DMS153 (cell line): ENCODE measurements at places on chromosomes 6 and 20.
A peak's percentile ranks its signal among the peaks of the same experiment; 100 is the strongest.

GRCh38 chr20:3312940-3313682, 74.1 kb upstream of the SLC4A11 start:
- DNase-seq, result no peak

- DNase-seq, result no peak
Observed at GRCh38 chr6:166853371-166854325, 102.7 kb downstream of the RNASET2 start.

- DNase-seq, result no peak
Observed at GRCh38 chr6:162271922-162272321, 455.6 kb downstream of the PRKN start.

DNA sequence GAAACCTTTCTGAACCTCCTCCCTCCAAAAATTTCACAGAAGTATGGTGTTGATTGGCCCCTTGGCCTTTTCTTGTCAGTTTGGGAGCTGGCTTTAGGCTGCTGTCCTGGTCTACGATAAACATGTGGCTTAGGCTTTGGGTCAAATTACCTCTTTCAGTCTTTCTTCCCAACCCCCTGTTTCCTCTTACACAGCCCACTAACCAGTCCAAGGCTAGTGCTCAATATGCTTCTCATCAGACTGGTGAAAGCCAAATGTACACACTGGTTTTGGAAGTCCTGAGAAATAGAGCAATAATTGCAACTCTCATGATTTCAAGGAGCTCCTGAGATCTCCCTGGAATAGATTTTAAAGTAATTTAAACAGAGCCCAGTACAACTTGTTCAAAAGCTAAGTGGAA, 933.7 kb upstream of the GJE1 start:
- DNase-seq, result no peak

DNA sequence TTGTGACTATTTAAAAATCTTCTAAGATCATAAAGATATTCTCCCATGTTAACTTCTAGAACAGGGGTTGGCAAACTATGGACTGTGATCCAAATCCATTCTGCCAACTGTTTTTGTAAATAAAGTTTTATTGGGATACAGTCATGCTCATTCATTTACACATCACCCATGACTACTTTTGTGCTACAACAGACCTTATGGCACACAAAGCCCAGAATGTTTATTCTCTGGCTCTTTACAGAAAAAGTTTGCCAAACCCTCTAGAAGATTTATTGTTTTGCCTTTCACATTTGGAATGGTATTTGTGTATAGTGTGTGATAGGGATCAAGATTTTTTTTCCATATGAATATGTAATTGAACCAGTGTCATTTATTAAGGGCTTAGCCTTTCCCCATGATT, 341.7 kb downstream of the CD83 start:
- no peak for DNase-seq

GRCh38 chr6:74879976-74880375, 325.9 kb downstream of the COL12A1 start:
- DNase-seq, result no peak

- no peak for DNase-seq
Observed at GRCh38 chr6:3820563-3820962, 28.6 kb upstream of the FAM50B start.

DNA sequence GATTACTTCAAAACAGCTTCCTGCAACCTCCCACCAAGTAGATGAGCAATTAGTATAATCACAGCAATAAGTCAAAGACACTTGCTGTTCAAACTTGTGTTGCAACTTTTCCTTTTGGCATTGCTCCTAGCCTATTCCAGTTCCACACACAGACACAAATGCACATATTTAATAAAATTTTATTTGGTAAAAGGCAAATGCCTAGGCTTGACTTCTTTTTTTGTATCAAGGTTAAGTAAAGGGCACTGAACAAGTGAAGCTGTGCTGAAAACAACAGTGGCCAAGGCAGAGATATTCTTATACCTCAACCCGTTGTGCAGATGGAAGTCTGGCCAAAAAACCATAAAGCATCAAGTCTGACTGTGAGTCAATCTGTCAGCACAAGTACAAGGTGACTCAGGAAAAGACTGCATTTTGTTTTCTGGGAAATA, 708.4 kb upstream of the CITED2 start:
- DNase-seq, result no peak

- no peak for DNase-seq
Observed at GRCh38 chr6:1326535-1327121, 14.7 kb downstream of the FOXQ1 start.

DNA sequence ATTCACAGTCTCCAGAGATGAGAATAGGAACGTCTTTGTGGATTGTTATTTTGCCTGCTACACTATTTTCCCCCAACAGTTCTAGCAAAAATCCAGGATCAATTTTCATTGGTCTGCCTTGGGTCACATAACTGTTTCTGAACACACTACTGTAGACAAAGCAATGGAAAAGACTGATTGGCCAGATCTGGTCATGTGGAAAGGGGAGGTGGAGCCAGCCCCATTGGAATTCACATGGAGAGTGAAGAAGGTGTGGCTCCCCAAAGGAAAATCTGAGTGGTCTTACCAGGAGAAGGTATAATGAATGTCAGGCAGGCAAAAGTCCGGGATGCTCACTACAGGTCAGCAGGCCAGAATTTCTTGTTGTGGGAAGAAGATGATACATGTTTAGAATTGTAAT, 9.5 kb upstream of the TP53RK start:
- DNase-seq, result no peak

DNA sequence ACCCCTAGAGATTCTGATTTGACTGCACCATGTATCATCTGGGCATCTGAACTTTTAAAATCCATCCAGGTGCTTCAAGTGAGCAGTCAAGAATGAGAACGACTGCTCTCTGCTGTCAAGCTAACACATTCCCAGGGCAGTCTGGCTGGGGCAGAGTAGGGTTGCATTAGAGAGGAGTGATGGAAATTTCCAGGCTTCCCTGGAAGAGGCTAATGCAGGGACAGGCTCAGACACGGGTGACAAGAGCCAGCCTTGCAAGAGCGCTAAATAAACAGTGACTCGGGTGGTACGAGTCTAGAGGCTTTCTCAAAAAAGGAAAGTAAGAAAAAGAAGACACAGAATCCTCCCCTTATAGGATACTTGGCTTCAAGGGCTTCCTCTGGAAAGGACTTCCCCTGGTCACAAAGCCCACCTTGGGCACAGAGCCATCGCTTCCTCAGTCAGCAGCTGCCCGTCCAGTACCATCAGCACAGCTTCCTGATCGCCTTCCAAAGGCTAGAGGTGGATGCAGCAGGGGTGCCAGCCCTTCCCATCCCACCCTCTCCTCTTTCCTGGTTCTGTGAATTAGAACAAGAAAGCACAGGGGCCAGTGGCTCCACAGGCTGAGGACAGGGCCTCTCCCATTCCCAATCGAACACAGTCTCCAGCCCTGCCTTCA, 177.4 kb upstream of the RREB1 start:
- DNase-seq, result no peak

DNA sequence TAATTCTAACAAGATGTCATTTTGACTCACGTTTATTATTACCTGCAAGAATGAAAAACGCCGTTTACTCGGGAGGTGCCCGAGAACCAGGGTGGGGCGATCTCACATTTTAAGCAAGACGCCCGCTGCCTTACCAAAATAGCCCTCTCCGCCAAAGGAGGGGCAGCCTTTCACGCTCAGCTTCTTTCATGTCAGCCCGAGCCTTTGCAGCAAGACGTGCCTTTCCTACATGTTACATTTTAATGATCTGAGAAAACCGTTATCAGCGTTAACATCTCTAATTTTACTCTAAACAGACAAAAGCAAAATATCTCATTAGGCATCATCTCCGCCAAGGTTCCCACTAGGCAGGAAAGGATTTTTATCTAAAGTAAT, 2.0 kb downstream of the BACH2 start:
- DNase-seq, result no peak

DNA sequence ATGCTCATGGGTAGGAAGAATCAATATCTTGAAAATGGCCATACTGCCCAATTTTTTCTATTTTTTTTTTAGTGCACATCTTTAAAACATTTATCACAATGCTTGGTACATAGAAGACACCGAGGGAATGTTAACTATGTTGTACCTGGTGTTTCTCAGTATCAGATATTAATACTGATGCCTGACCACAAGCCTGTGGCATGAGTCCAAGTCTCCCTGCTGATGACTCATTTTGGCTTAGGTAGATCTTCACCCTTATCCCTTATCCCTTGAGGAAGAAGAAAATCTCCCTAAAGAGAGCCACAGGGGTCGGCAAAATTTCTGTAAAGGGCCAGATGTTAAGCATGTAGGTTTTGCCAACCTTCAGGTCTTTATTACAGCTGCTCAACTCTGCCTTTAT, 14.5 kb downstream of the CD109 start:
- DNase-seq, result no peak

DNA sequence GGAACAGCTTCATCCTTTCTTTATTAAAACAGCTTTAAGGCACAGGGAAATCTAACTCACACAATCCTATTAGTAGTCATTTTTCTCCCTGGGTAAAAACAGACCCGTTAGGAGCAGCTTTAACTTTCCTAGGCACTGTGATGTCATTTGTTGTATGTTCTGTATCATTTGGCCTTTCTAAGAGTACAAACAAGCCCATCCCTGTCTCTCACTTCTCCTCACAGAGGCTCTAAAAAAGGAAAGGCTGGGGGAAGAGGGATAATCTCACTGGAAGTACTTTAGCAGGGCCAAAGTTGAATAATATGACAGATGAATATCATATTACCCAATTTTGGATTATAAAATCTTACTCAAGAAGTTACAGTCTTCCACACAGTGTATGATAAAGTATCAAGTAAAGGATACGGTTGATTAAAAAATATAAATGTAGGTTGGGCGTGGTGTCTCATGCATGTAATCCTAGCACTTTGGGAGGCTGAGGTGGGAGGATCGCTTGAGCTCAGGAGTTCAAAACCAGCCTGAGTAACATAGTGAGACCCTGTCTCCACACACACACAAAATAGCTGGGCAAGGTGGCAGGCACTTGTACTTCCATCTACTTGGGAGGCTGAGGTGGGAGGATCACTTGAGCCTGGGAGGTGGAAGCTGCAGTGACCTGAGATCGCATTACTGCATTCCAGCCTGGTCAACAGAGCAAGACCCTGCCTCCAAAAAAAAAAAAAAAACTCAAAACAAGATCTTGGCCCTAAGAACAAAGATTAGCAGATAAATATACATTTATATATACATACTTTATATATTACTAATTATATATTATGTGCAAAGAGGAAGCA, 7.9 kb downstream of the NUDT3 start:
- no peak for DNase-seq

DNA sequence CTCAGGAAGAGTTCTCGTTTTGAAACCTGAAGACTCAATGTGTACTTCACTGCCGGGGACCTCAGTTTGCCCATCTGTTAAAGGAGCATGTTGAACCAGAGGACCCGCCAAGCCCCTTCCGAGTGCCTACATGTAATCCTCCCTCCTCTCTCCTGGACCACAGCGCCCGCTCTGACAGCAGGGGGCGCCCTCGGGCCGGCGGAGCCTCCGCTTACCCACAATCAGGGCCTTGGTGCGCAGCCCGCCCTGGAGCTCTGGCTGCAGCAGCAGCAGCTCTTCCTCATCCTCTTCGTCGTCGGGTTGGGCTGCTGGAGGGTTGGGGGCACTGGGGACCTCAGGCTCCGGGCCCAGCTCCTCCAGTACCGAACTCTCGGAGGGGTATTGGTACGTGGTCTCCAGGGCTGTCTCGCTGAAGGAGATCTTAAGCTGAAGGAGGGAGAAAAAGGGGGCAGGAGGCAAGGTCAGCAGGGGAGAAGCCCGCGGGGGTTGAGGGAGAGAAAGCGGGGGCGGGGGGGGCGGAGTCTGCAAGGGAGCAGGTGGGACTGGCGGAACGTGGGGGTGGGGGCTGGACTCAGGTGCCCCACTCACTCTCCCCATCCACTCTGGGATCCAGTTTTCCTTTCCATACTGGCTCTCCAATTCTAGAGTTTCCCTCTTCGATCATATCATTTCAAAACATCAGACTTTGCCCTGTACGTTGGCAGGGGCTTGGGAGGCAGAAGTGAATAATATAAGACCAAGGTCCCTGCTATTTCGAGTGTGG, 6.3 kb upstream of the DHX16 start:
- DNase-seq, result peak; percentile 64

- DNase-seq, result no peak
Observed at GRCh38 chr6:85275338-85275985, 174.4 kb upstream of the NT5E start.

- no peak for DNase-seq
Observed at GRCh38 chr6:108080010-108080780, 5.7 kb upstream of the OSTM1 start.

GRCh38 chr6:156780102-156780641, 3.0 kb downstream of the ARID1B start:
- peak; percentile 57 for DNase-seq

DNA sequence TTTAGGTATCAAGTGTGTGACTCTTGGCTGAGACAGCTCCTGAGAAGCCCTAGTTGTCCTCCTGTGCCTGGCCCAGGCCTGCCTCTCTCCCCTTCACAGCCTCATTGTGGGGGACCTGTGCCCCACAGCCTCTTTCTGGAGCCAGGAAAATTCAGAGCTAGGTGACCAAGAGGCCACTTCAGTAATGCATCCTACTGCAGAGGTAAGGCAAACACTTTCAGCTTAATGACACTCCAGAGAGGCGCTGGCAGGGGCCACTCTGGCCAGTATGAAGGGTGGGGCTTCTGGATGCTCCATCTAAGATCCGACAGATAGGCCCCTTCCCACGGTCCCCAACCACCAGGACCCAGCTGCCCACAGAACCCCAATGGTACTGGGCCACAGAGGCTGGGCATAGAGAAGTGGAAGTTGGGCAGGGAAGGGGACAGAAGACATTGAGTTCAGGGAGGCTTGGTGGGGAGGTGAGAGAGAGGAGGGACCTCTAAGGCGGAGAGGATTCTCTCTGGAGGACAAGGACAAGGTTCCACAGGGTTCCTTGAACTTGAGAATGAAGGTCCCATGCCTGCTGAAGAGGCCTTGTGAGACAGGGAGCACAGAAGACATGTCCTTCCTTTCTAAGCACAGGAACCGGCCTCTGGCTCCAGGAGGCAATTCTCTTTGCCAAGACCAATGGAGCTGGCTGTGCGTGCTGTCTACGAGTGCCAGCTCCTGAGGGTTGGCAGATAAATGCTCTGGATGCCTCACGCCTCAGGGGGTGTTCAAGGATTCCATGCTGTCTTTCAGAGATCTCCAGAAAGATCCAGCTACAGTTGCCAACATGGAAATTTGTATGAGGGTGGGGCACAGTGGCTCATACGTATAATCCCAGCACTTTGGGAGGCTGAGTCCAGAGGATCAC, 46.4 kb upstream of the TGM2 start:
- DNase-seq, result no peak
